ENCODE measurements at places on chromosomes 16 and 17. TPM values are rescaled to one million over a fixed set of nuclear protein-coding genes. Genes with fewer than 3 reads are reported as not detected.

The EVI2A gene
- total RNA-seq = 45.2 TPM

The TBX21 gene
- total RNA-seq = 3.6 TPM

The LONP2 gene
- total RNA-seq = 61.0 TPM

The WFIKKN2 gene
- total RNA-seq = 0.35 TPM

The UMOD gene
- total RNA-seq = not detected

The TBC1D3D gene
- 0.92 TPM for total RNA-seq

The MVP gene
- total RNA-seq = 248 TPM

The ACSM3 gene
- total RNA-seq = 25.2 TPM

The COQ9 gene
- total RNA-seq = 37.2 TPM

The NOXO1 gene
- 1.7 TPM for total RNA-seq

The TMC5 gene
- total RNA-seq = 62.1 TPM

The DNAJA3 gene
- 34.6 TPM for total RNA-seq

The SCN4A gene
- total RNA-seq = 0.18 TPM

The SLC6A2 gene
- not detected for total RNA-seq

The SPATA32 gene
- not detected for total RNA-seq

The SGSM2 gene
- 55.4 TPM for total RNA-seq

The PERCC1 gene
- total RNA-seq = not detected

The TNRC6A gene
- 49.4 TPM for total RNA-seq

The DNAI2 gene
- 6.2 TPM for total RNA-seq

The CA4 gene
- 72.8 TPM for total RNA-seq

The G6PC1 gene
- not detected for total RNA-seq

The DOK4 gene
- 57.3 TPM for total RNA-seq

The TEX19 gene
- not detected for total RNA-seq

The HYDIN gene
- 19.5 TPM for total RNA-seq

The NTN3 gene
- total RNA-seq = 0.24 TPM

The CHD9NB gene
- total RNA-seq = 12.4 TPM

The ABCA9 gene
- total RNA-seq = 14.6 TPM

The CD79B gene
- 4.7 TPM for total RNA-seq

The DNAH9 gene
- total RNA-seq = 22.3 TPM

The MSLN gene
- total RNA-seq = 42.6 TPM

The KIF19 gene
- total RNA-seq = 3.6 TPM

The FZD2 gene
- total RNA-seq = 7.4 TPM

The RTN4RL1 gene
- 5.8 TPM for total RNA-seq

The ABCC12 gene
- not detected for total RNA-seq

The RNF43 gene
- 9.7 TPM for total RNA-seq

The CDH5 gene
- total RNA-seq = 128 TPM

The CCL13 gene
- 14.6 TPM for total RNA-seq

The SDR42E2 gene
- 0.24 TPM for total RNA-seq

The TP53TG3C gene
- total RNA-seq = not detected

The HSD11B2 gene
- total RNA-seq = 2.9 TPM

The ALOX15B gene
- 53.5 TPM for total RNA-seq

The PRKCB gene
- total RNA-seq = 24.1 TPM

The ATP1B2 gene
- total RNA-seq = 3.1 TPM

The TEX14 gene
- 6.8 TPM for total RNA-seq

The SOX8 gene
- total RNA-seq = 0.15 TPM

The CNGB1 gene
- 0.35 TPM for total RNA-seq

The RAB34 gene
- 62.3 TPM for total RNA-seq

The CRYBA1 gene
- total RNA-seq = not detected

The GLP2R gene
- total RNA-seq = 3.4 TPM

The CMTM2 gene
- total RNA-seq = 4.0 TPM

The CX3CL1 gene
- total RNA-seq = 33.6 TPM

The GSPT1 gene
- total RNA-seq = 107 TPM

The KRT17 gene
- total RNA-seq = 2.6 TPM

The MYL4 gene
- 3.0 TPM for total RNA-seq

The CCL7 gene
- not detected for total RNA-seq

The SNX11 gene
- 19.7 TPM for total RNA-seq

The CA5A gene
- 0.06 TPM for total RNA-seq
